Keratinocyte (primary cell): ENCODE measurements at places on chromosomes 6 and 20. TPM values are rescaled to one million over a fixed set of nuclear protein-coding genes. Genes with fewer than 3 reads are reported as not detected.
A peak's percentile ranks its signal among the peaks of the same experiment; 100 is the strongest.

- no peaks in the 10 kb centered on the region for H3K4me1 ChIP-seq
- H3K27ac ChIP-seq = no peak overlapping the region
- no peaks in the 10 kb centered on the region for H3K27me3 ChIP-seq
- no peak for DNase-seq
- no peak overlapping the region for H3K4me3 ChIP-seq
- no peaks in the 10 kb centered on the region for H3K36me3 ChIP-seq
Observed at GRCh38 chr20:16263582-16263981, 309.7 kb downstream of the KIF16B start.

DNA sequence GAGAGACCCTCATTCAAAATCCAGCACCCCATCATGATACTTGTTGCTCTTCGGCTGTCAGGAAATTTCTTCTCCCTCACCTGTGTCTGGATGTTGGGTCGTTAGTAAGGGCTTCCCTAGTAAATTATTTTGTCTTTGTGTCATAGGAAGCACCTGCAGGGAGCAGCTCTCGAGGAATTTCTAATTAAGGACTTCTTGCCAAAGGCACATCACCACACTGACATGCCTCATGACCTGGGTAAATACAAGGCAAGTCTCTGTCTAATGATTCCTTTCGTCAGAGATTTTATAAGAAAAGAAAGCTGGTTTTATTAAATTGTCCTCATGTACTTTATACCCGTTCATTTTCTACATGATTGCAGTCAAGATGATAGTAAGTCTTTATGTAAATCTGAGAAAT is at the start of gene NOX3:
NOX3 (minus strand) TSS at position 74 of the 400 bp plus-strand sequence; CDS start at position 35, 39 bp downstream.
- no peaks in the 10 kb centered on the region for H3K27me3 ChIP-seq
- no peak for DNase-seq
- H3K4me3 ChIP-seq = no peak within 1 kb of the TSS
- no peaks in the 10 kb centered on the region for H3K36me3 ChIP-seq

GRCh38 chr6:56713254-56713672 is 70.6 kb upstream of the DST start:
- H3K4me3 ChIP-seq = no peak overlapping the region
- H3K36me3 ChIP-seq = no peaks in the 10 kb centered on the region
- H3K27ac ChIP-seq = no peak overlapping the region
- DNase-seq = peak; percentile 49
- H3K4me1 ChIP-seq = peaks cover 37% of the 10 kb centered on the region

- H3K27ac ChIP-seq = no peak overlapping the region
- H3K4me1 ChIP-seq = no peaks in the 10 kb centered on the region
- no peaks in the 10 kb centered on the region for H3K36me3 ChIP-seq
Observed at GRCh38 chr6:4518506-4518905, 257.7 kb upstream of the CDYL start.

GRCh38 chr6:130676077-130676772 is 151.0 kb upstream of the SMLR1 start:
- H3K4me1 ChIP-seq = peaks cover 22% of the 10 kb centered on the region
- no peak for DNase-seq
- no peaks in the 10 kb centered on the region for H3K27me3 ChIP-seq
- H3K4me3 ChIP-seq = no peak overlapping the region
- H3K27ac ChIP-seq = no peak overlapping the region

Gene APCDD1L
- 0.62 to 3.7 TPM (median 0.67 TPM) in 3 replicates for polyA plus RNA-seq

Gene PRICKLE4
- polyA plus RNA-seq = 0.13 to 0.61 TPM (median 0.32 TPM) in 3 replicates

Gene CD40
- polyA plus RNA-seq = 13.4 to 16.7 TPM (median 16.4 TPM) in 3 replicates
